ENCODE measurements at places on chromosomes 3 and 15.

GRCh38 chr3:13769422-13769821 lies 110.4 kb downstream of the WNT7A start:
- DNase-seq = no peak

DNA sequence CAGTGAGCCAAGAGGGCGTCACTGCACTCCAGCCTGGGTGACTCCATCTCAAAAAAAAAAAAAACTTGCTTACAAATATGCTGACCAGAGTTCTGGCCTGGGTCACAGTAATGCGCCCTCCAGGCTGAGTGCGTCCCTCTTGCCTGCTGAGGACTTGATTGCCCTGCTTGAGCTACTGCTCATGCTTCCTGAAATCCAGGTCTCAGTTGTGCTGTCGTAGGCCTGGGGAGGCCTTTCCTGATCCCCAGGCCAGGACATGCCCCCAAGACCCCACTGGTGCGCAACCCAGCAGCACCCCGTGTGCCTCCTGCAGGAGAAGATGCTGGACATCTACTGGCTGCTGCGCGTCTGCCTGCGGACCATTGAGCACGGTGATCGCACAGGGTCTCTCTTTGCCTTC lies 7.3 kb downstream of the AMIGO3 start:
- no peak for DNase-seq

DNA sequence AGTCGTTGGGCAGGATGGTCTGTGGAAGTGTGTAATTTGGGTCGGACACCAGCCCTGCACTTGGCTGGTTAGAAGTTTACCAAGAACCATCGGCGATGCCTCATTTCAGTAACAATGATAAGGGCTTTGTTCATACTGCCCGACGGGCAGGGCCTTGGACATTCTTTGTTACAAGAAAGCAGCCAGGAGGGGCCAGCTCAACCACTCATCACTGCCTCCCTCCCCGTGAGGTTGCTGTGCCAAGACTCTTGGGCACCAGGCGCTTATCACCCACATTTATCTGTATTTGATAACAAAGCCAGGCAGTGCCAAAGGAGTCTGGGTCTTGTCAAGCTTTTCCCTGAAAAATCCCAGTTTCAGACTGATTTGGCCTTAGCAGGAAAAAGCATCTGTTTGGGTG lies 235.0 kb downstream of the ADAMTS17 start:
- no peak for DNase-seq

DNA sequence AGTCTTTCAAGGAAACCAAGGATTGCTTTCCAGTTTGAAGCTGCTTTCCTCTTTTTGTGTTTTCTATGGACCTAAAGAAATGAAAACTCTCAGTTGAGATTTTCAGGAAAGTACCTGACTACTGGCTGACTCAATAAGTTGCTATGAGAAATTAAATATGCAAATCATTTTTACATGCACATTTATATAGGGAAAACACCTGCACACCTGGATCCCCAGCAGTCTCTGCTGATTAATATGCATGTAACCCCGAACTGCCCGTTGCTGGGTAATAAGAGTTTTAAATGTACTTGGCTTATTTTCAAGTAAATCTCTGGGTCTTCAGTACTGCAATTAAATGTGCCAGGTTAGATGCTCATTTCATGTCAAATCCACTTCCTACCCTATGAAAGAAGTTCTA lies 77.2 kb downstream of the KBTBD8 start:
- no peak for DNase-seq

DNA sequence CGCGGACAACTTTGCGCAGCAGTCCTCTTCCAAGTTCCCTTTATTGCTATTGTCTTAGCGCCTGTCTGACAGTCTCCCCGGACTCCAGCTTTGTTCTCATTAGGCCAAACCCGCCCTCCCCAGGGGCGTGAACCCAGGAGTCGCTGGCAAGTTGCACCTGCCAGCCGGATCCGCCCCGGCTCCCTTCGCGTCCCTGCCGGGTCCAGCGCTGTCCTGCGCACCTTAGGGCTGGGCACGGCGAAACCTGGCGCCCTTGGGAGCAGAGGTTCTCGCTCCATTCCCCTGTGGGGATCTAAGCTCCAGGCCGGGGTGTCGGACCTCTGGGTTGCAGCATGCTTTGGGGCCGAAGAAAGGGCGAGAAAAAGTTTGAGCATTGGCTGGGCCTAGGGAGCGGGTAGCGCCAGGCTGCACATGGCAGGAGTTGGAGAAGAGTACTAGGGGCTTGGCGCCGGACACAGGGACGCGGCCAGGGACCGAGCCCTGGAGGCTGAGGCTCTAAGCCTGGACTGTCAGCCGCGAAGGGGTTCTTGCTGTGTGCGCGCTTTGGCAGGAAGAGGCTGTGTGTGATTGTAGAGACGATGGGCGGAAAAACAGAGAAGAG lies 335.1 kb upstream of the THRB start:
- no peak for DNase-seq

- no peak for DNase-seq
These were observed 16.0 kb downstream of the UBE2E2 start for GRCh38 chr3:23219117-23219516.

DNA sequence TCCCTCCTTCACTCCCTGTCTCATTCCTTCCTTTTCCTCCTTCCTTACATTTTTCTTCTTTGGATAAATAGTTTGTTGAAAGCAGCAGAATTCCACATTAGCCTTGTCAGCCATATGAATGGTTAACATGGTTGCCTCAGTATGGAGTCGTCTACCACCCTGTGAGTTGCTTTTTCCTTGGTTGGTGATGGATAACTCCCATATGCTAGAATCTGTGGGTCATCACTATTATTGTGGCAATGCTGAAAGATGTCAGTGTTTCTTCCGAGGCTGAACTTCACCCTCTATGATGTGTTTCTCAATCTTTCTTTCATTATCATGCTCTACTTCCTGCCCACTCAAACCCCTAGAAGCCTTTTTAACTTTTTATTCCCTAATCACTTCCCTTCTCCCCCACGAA lies 481.8 kb upstream of the KCNMB2 start:
- DNase-seq = no peak

GRCh38 chr15:72570059-72570458 lies 84.4 kb upstream of the GOLGA6B start:
- no peak for DNase-seq

DNA sequence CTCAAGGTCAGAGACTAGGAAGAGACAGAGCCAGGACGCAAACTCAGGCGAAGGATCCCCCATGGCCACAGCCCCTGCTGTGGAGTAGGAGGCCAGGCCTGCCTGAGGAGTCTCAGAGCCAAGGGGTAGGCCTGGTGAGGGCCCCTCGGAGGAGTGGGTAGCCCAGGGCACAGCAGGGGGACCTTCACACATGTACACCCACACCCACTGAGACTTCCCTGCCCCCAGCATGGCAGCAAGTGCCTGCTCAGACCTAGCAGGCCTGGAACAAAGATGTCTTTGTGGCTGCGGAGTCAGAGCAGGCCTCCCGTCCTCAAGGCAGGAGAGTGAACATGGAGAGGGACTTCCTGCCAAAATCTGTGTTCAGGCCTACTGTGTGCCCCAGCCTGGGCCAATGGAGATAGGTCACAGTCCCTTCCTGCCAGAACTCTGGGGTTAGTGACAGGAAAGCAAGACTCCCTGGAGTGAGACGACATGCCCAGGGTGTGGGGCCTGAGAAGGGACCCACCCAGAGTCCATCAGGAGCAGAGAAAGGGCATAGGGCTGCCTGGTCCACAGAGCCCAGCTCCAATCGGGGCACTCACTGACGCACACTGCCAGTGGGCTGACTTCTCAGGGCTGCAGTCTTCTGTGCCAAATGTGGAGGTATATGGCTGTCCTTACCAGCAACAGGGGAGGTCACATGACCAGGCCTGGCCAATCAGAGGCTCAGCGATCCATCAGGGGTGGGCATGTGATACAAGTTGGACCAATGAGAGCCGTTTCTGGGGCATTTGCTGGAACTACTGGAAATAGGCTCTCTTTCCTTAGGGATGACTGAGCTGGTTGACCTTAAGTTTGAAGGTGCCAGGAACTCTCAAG lies 2.3 kb downstream of the GRIP2 start:
- DNase-seq = no peak

DNA sequence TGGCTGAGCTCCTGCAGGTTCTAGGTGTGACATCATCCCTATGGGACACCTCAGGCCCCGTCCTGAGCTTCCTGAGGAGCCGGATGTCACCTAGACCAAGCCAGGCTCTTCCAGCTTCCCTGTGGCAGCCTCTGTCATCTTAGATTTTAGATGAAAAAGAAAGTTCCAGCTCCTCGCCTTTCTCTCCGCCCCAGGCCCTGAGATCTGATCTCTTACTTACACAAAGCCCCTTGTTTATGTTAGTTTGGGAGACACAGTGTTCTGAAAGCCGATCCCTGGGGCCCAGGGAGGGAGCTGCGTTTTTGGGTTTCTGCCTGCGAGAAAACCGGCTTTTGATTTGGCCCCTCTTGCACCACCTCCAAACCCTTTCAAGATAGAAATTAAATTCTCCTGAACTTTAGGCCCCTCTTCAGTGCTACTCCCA lies 40.2 kb upstream of the FAM107A start:
- no peak for DNase-seq

- DNase-seq = no peak
These were observed 56.7 kb upstream of the CMTM8 start for GRCh38 chr3:32181796-32182195.

- no peak for DNase-seq
These were observed 35.7 kb upstream of the TMOD3 start for GRCh38 chr15:51793521-51794305.

GRCh38 chr15:67508407-67508806 lies 12.5 kb upstream of the C15orf61 start:
- DNase-seq = no peak

GRCh38 chr3:13812034-13812471 lies 67.8 kb downstream of the WNT7A start:
- DNase-seq = no peak
